ENCODE measurements at places on chromosomes 7 and 10.

DNA sequence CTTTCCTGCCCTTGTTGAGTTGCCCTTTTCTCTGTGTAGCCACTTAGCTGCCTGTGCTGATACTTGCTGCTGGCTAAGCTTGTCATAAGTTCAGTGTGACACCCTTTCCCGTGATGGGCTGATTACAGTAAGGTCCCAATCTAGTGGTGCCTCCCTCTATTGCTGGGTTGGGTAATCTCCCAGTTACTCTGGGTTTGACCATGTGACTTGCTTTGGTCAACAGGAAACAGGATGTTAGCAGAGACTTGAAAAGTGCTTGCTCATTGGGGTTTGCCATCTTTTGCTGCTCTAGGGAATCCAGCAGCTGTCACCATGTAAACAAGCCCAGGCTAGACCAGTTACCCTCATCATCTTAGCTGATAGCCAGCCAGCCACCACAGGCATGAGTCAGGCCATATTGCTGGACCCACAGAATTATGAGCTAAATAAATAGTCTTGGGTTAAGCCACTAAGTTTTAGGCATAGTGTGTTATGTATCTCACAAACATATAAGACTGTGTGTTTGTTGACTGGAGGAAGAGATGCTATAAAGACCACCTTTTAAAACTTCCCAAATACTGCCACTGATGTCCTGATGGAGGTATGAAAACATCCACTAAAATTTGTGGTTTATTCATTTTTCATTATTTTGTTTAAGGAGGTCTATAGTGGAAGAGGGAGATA, 4.0 kb upstream of the LEP start:
- H3K4me1 ChIP-seq = no peaks in the 10 kb centered on the region
- H3K27ac ChIP-seq = no peak overlapping the region
- H3K4me3 ChIP-seq = no peak overlapping the region
- no peak for DNase-seq
- no peaks in the 10 kb centered on the region for H3K36me3 ChIP-seq

GRCh38 chr7:51009716-51010496, 227.2 kb upstream of the GRB10 start:
- no peak overlapping the region for H3K27ac ChIP-seq
- no peaks in the 10 kb centered on the region for H3K36me3 ChIP-seq
- no peak overlapping the region for H3K4me3 ChIP-seq
- H3K27me3 ChIP-seq = no peaks in the 10 kb centered on the region
- H3K4me1 ChIP-seq = peaks cover 10% of the 10 kb centered on the region

DNA sequence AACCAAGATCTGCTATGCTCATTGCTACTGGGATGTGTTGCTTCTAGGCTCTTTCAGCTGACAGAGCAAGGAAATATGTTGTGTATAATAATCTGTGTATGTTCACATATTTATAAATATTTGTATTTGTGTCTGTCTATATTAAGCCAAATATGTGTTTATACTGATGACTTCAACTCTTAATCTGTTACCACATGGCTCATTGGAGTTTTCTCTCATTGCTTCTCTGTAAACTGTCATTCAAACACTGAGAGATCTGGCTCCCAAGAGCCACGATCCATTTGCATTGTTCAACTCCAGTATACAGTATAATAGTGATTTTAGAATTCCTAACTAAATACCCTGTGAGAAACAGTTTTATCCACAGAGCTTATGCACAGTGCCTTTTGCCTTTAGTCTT, 35.3 kb downstream of the BICC1 start:
- H3K27ac ChIP-seq = no peak overlapping the region
- no peak overlapping the region for H3K4me3 ChIP-seq
- DNase-seq = no peak
- peaks cover 3% of the 10 kb centered on the region for H3K4me1 ChIP-seq

- no peaks in the 10 kb centered on the region for H3K4me1 ChIP-seq
- H3K27me3 ChIP-seq = no peaks in the 10 kb centered on the region
- DNase-seq = no peak
- H3K27ac ChIP-seq = no peak overlapping the region
These were observed 35.7 kb downstream of the P4HA1 start for GRCh38 chr10:73060738-73061635.

GRCh38 chr10:119139464-119140067, 25.9 kb downstream of the SFXN4 start:
- DNase-seq = no peak
- no peak overlapping the region for H3K27ac ChIP-seq
- H3K4me3 ChIP-seq = no peak overlapping the region
- H3K27me3 ChIP-seq = no peaks in the 10 kb centered on the region

GRCh38 chr7:6530626-6531491, 20.4 kb downstream of the GRID2IP start:
- H3K4me1 ChIP-seq = peaks cover 22% of the 10 kb centered on the region
- H3K27ac ChIP-seq = no peak overlapping the region
- peaks cover 72% of the 10 kb centered on the region for H3K27me3 ChIP-seq
- H3K36me3 ChIP-seq = no peaks in the 10 kb centered on the region

DNA sequence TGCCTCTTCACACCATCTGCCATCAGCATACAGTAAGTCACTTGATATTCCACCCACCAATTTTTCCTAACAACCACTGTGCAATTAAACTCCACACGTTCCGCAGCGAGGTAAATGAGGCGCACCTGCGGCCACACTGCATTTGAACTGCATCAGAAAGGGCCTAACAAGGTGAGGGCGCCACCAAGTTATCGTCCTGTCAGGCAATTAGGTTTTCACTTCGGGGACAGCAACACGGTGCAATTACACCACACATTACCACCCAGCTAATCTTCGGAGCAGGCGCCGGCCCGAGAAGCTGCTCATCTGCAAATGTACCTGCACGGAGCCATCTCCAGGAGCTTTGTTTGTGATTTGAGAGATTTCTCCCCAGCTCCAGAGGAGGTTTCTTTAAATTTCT, 84.4 kb downstream of the EBF3 start:
- no peak for DNase-seq
- no peaks in the 10 kb centered on the region for H3K4me1 ChIP-seq
- H3K27ac ChIP-seq = no peak overlapping the region
- H3K4me3 ChIP-seq = no peak overlapping the region
- no peaks in the 10 kb centered on the region for H3K36me3 ChIP-seq
- H3K27me3 ChIP-seq = no peaks in the 10 kb centered on the region

DNA sequence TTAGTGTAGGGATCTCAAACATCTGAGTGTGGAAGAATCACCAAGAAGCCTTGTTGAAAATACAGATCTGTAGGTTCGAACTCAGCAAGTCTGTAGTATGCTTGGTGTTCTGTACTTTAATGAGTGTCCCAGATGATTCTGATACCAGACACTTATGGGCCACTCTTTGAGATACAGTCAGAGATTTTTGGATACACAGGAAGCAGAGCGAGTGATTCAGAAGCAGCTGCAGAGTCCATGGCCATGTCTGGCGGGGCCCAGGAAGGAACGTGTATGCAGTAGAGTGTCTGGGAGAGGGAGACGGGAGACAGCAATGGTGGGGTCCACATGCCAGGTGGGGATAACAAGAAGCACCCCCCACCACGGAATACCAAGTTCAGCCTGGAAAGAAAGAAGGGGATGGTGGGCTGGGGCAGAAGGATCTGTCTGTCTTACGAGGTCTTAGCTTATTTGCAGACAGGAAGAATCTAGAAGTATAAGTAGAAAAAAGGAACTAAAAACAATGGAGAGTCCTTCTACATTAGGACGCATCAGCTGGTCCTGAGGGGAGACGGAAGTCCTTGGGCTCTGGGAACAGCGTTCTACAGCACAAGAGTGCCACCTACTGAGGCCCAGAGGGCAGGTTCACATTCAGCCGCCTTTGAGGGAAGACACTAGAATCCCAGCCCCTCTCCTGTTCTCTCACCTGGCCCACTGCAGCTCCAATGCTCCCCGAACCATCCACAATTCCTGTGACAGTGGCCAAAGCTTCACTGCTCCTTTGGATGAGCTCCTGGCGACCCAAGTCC, 55.4 kb downstream of the SLC37A3 start:
- peaks cover 47% of the 10 kb centered on the region for H3K36me3 ChIP-seq
- H3K4me1 ChIP-seq = no peaks in the 10 kb centered on the region
- no peaks in the 10 kb centered on the region for H3K27me3 ChIP-seq
- H3K27ac ChIP-seq = no peak overlapping the region
- H3K4me3 ChIP-seq = no peak overlapping the region

DNA sequence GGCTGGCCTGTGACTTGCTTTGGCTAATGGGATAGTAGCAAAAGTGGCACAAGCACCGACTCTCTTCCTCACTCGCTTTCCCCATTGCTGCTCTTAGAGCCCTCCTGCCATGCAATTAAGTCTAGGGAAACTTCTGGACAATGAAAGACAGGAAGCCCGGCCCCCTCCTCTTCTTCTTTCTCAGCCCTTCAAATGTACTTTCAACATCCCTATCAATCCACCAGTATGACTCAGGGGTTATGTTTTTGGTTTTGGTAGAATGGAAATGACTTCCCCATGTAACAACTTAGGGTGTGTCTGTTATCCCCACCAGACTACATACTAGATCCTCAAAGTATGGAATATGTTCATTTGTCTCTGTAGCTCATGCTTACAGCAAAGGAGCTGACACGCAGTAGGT, 139.0 kb upstream of the GDF10 start:
- H3K4me3 ChIP-seq = no peak overlapping the region
- no peaks in the 10 kb centered on the region for H3K36me3 ChIP-seq
- H3K27me3 ChIP-seq = no peaks in the 10 kb centered on the region

GRCh38 chr10:120688928-120689327, 162.2 kb upstream of the WDR11 start:
- no peak overlapping the region for H3K27ac ChIP-seq
- DNase-seq = no peak
- H3K36me3 ChIP-seq = no peaks in the 10 kb centered on the region
- no peaks in the 10 kb centered on the region for H3K4me1 ChIP-seq

DNA sequence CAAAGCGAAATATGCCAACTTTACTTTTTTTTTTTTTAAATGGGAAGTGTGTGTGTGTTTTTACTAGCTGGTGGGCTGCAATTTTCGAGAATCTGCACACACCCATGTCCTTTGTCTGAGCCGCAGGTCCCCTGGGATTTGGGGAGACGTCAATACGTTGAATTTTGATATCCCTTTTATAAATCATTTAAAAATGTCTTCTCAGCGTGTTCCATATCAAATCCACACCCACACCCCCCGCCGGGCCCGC, 404 bp upstream of the FMC1 start:
- peak overlapping the region; percentile 88 for H3K4me3 ChIP-seq
- H3K4me1 ChIP-seq = peaks cover 12% of the 10 kb centered on the region
- peak; percentile 93 for DNase-seq
- peak overlapping the region; percentile 100 for H3K27ac ChIP-seq

Measured in suprapubic skin (tissue), 4 donors.